ENCODE measurements at places on chromosomes 16 and 17.
A peak's percentile ranks its signal among the peaks of the same experiment; 100 is the strongest.

GRCh38 chr17:43220511-43221125, 7.8 kb downstream of the CCDC200 start:
- DNase-seq: no peak

DNA sequence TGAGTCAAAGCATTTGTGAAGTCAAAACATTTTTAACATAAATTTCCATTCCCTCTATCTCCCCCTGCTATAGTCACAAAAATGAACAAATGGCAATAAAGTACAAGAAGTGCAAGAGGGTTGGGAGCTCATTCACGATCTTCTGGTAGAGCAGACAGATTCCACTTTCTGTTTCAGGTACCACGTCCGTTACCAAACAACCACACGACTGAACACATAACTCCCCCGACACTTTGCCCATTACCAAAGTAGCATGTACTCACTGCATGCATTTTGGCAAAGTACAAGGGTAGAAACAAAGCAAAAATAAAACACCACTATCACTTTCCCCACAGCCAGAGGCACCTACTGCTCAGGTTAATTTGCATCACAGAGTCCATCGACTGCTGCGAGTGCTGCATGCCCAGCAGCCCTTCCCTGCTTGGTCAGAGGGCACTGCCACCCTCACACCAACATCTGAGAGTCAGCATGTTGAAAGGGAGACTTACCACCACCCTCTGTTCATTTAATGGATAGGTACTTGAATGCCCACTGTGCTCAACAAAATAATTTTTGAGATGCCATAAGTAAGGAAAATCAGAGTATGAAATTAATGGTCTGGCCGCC, 150.3 kb upstream of the AXIN2 start:
- DNase-seq: no peak

DNA sequence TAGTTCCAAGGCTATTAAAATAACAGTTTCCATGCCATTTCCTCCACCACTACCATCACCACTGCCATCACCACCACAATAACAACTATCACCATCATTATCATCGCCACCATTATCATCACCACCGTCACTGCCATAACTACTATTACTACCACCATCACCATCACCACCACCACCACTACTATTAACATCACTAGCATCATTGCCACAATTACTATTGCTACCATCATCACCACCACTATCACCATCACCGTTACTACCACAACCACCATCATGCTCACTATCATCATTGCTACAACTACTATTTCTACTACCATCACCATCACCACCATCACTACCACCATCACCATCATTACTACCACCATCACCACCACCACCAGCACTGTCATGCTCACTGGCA, 185.9 kb upstream of the MAF start:
- no peak for DNase-seq

- no peak for DNase-seq
Observed at GRCh38 chr17:73363442-73364154, 51.8 kb upstream of the CDC42EP4 start.

DNA sequence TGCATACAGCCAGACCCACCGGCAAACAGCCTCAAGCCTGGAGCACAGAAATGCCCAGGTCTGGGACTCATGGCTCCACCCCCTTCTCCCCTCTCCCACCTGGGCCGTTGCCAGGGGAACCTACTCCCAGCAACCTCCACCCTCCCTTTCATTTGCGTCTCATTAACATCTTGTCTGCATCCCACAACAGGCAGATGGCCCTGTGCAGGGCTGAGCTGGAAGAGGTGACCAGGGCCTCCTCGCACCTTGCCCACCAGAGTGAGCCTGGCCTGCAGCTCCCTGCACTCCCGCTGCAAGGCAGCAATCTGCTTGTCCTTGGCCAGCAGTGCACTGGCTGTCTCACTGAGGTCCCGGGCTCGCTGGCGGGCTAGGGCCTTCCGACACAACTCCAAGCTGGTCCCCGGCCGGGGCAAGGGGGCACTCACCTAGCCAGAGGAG, 3.3 kb downstream of the TSPOAP1 start:
- no peak for DNase-seq

DNA sequence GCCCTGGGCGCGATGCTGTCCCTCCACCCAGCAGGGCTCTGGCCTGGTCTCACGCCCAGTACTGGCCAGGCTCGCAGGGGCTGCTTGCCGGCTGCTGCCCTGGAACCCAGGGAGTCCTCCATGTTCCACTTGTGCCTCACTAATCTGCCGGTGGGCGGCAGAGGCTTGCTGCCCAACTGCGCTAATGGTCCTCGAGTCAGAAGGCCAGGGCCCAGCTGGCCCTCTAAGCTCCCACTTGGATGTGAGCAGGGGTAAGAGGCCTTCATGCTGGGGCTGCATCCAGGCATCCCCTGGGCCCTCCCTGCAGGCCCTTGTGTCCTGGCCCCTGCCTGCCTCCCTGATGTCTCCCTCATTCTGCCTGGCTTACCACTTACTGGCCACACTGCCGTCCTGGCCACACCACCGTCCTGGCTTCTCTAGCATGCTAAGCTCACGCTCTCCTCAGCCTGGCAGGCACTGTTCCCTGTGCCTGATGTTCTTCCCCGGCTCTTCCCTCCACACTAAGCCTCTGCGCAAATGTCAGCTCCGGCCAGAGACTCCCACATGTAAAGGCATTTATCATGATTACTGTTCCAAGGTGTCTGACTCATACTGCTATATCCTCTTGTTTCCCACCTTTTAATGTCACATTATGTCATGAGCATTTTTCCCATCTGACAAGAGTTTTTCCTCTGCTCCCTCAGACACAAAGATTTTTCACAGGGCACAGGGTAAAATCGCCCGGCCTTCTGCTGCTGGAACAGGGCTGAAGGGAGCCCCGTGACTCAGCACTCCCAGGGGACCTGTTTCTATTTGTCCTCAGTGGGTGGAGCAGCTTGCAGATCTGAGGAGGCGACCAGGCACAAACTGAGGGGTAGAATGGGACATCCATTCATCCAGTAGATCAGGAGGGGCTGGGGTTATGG, 15.9 kb downstream of the B9D1 start:
- DNase-seq: peak; percentile 75

DNA sequence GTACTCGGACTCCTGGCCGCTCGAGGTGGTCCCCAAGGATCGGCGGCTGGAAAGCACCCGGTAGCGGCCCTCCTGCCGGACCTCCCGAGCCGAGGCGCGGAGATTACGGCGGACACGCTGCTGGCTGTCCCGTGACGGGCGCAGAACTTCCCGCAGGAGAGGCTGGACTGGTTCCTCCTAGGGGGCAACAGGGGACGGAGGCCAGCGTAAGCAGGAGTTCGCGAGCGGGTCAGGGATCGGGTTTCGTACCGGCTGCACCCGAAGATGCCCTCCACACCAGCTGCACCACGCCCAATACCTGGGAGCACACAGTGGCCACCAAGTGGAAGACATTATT, 341 bp downstream of the SLC7A6OS start:
- DNase-seq: no peak

GRCh38 chr17:42541041-42541833, 5.2 kb downstream of the NAGLU start:
- DNase-seq: no peak

DNA sequence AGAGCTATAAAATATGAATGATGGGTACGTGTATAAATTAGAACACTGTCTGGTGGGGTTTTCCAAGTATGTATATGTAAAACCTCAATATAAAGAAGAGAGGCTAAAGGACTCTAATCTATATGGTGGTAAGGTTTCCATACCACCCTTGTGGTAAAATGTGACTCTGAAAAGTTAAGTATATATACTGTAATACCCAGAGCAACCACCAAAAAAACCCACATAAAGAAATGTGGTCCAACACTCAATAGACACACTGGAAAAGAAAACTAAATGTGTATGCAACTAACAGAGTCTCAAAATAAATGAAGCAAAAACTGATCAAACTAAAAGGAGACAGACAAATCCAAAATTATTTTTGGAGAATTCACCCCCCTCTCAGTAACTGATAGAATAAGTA, 72.2 kb downstream of the XPO6 start:
- DNase-seq: no peak

- peak; percentile 52 for DNase-seq
Observed at GRCh38 chr16:51464996-51465395, 313.9 kb upstream of the SALL1 start.

DNA sequence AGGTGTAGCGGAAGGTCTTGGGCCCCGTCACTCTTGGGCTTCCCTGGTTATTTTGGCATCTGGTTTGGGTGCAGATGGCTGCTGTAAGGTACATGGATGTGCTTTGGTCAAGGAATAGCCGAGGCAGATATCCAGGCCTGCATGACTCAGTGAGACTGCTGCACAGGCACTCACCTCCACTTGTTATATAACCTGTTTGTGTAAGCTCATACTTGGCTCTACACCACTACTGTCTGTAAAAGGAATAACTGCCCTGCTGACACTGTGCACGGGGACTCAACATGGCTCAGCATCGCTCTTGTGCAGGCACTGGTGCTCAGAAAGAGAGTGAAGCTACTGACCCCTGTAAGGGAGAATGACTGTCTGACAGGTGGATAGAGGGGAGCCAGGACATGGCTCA, 42.3 kb upstream of the ARL4D start:
- no peak for DNase-seq

GRCh38 chr17:39660397-39661385, 4.5 kb upstream of the TCAP start:
- no peak for DNase-seq

DNA sequence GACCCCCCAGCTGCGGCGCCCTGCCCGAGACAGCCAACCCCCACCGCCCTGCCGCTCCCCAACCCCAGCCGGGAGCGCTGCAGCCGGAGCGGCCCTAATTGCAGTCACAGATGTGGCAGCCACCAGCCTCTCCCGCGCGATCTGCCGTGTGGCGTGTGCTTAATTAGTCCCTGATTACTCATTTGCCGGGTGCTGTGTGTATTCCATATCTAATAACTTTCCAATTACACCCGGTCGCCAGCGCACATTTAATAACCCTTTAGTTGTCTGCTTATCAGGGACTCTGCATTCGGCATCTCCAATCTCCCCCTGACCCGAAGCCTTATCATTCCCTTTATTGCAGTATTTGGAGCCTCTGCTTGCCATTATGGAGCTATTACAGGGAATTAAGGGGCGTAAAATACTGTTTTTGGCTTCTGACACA, 236.7 kb upstream of the CIBAR2 start:
- DNase-seq: no peak

DNA sequence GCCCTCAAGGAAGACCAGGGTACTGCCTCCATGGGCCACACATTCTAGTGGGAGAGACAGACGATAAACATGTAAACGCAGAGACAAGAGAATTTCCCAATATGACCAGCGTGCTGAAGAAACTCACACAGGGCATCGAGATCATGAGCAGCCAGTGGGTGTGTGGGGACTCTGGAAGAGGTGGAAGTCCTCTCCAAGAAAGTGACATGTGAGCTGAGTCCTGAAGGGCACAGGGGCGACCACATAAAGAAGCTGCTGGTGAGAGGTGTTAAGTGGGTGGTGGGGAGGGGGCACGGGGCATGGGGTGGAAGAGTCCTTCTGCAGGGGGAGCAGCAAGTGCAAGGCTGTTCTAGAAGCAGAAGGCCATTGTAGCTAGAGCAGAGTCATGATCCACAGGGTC, 21.0 kb upstream of the RAP1GAP2 start:
- DNase-seq: no peak

Measured in skeletal muscle cell (primary cell).